Chondrocyte (in vitro differentiated cells): ENCODE measurements at places on chromosomes 13 and 19.

GRCh38 chr13:81606074-81606473 lies 1265.1 kb upstream of the SPRY2 start:
- no peak for DNase-seq

GRCh38 chr13:19952850-19953249 lies 5.7 kb upstream of the ZMYM2 start:
- no peak for DNase-seq

DNA sequence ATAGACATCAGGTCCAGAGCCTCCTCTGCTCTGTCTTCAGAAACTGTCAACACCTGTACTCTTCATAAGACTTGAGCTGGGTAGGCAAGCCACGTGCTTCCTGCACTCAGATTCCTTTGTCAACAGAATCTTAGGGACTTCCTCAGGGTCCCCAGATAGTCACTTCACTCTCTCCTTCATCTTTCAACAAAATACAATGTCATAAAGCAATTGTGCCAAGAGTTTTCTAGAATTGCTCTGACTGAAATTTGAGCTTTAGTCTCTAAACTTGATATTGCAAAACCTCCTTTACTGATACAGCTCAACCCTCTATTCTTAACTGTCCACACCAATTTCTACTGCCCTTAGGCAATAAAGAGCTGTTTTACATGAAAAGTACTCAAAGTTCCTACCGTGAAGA lies 179.9 kb downstream of the IRS2 start:
- DNase-seq: no peak

GRCh38 chr13:37143911-37144310 lies 38.4 kb upstream of the CSNK1A1L start:
- no peak for DNase-seq

DNA sequence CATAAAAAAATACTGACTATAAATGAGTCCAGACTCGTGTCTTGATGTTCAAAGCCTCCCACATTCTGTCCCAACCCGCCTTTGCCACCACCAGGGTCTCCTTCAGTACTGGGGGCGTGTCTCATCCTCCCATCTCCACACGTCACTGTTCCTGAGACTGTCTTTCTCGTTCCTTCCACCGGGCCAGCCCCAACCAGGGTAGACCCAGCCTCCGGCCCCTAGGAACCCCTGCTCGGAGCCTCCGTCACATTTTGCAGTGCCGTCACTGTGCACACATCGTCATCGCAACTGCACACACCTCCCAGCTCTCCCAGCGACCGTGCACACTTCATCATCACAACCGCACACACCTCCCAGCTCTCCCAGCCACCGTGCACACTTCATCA lies 73.4 kb downstream of the SPACA7 start:
- DNase-seq: no peak

DNA sequence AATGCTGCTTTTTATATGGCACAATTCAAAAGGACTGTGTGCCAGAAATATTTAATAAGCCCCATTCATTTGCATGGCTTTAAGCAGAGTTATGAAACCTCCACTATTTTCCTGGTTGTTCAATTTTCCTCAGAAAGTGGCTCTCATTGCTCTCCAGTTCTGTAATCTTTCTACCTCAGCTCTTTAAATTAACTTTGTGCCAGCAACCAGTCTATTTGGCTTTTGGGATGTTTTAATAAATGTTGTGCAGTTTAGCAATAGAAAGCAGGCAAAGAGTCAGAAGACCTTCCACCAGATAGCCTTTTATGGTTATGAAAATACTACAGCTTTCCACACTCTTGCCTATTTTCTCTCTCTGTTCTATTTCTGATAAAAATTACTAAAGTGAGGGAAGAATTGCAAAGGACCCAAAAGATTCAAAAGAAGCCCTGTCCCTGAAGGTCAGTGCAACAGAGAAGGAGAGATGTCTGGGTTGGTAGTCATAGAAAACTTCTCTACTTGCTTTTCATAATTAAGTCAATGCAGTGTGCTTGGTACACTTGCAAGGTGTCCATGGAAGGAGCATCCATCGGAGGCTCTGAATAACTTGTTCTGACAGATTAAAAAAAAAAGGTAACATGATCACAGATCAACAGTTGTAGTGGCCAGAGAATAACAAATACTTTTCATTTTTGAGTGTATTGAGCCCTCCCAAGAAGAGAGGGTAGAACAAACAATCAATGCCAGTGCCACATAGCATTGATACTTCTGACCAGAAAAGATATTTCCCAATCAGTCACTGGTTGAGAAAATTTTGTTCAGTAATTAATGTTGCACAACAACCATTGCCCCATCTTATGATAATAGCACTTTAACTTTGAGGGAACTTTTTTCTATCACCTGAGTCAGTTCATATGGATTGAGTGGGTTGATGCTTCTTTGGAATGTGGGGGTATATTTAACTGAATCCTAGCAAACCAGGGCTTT lies 48.4 kb upstream of the SPRY2 start:
- no peak for DNase-seq

- DNase-seq: no peak
Observed at GRCh38 chr19:42244347-42245220, 2.2 kb upstream of the GSK3A start.

- DNase-seq: no peak
Observed at GRCh38 chr19:44618640-44619357, 5.4 kb downstream of the IGSF23 start.

DNA sequence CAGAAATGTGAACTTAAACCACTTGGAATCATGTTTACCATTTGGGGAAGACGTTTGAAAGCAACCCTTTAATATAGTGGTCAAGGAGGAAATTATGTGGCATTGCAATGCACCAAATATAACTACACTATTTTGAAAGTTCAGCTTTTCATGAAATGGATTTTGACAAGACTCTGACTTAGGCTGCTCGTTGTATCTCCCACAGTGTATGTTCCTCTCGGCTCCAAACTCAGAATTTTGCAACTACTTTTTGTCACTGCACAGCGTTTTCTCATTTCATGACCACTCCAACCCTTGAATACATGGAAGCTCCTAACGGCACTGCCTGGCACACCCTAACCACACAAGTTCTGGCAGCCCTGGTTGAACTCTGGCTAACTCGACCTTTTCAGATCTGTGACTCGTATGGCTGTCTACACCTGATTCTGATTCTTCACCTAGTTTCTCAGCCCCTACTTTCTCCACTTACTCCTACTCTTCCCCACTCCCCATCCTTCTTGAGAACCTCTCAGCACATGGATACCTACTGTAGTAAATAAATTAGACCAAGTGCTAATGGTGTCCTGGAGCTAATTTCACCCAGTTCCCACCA lies 7.0 kb upstream of the POMP start:
- no peak for DNase-seq

- no peak for DNase-seq
Observed at GRCh38 chr19:49335071-49335783, at the start of gene CD37. Gene CD37 (plus strand): TSS chr19:49335406. CDS start chr19:49335541, 135 bp downstream.

DNA sequence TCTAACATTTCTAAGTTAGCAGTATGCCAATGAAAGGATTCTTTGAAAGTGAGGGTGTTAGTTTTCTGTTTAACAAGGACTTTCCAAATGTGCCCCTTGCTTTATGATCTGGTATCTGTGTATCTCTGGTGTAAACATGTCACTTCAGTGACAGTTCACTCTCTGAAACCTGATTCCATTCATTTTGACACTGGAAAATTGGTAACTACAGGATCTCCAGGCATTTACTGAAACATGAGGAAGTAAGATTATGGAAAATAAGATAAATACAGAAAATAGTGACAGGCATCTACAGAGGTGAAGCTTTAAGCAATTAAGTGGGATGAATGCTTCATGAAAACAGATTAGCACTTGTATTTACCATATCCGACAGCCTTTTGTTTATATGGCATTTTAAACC lies 101.6 kb upstream of the MYO16 start:
- DNase-seq: no peak

GRCh38 chr13:44870456-44870929 lies 118.8 kb downstream of the NUFIP1 start:
- DNase-seq: no peak

DNA sequence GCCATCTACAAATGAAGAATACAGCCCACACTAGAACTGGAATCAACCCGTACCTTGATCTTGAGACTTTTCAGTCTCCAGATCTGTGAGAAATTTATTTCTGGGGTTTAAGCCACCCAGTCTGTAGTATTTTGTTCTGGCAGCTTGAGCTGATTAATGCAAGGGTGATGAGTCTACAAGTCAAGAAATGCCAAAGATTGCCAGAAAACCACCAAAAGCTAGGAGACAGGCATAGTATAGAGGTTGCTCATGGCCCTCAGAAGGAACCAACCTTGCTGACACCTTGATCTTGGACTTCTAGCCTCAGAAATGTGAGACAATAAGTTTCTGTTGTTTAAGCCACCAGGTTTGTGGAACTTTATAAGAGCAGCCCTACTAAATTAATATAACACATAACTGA lies 428.2 kb upstream of the KLF12 start:
- no peak for DNase-seq

DNA sequence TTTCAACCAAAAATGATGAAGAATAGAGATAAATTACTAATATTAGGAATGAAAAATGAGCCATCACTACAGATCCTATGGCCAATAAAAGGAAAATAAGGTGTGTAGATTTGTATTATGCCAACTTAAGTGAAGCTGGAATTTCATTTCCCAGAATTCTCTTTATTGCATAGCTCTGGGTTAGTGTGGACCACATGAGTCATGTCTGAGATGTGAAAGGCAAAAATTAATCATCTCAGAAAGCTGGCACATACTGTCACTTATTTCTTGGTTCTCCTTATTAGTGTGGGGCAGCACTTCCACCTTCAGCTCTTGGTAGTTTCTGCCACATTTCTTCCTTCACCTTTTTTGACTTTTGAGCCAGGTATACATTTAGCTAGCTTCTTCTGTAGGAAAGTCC lies 82.6 kb downstream of the KATNAL1 start:
- no peak for DNase-seq

DNA sequence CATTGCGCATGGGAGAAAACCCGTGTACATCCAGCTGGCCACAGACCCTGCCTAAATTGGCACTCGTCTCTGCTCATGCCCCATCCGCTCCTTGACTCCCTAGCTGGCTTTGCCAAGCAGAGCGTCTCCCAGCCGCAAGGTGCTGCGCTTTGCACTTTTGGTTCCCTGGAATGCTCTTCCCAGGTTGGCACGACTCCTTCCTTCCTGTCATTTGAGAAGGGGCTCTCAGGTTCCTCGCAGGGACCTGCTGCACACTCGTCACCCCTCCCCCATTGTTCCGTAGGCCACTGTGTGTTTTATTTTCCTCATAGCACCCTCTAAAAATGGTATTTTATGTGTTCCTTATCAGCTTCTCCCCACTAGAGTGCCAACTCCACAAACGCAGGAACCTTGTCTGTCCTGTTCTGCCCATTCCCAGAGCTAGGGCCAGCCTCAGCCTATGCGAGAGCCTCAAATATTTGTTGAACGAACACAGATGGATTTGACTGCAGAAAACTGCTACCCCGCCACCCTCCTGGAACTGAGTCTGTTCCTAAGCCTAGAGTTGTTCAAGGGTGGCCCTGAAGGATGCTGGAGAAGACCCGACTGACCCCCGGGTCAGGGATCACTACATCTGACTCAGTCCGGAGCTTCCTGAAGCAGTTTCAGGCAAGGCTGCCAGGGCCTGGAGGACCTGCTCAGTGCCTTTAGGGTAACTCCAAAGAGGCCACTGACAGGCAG lies 8.4 kb upstream of the CEBPA start:
- no peak for DNase-seq

DNA sequence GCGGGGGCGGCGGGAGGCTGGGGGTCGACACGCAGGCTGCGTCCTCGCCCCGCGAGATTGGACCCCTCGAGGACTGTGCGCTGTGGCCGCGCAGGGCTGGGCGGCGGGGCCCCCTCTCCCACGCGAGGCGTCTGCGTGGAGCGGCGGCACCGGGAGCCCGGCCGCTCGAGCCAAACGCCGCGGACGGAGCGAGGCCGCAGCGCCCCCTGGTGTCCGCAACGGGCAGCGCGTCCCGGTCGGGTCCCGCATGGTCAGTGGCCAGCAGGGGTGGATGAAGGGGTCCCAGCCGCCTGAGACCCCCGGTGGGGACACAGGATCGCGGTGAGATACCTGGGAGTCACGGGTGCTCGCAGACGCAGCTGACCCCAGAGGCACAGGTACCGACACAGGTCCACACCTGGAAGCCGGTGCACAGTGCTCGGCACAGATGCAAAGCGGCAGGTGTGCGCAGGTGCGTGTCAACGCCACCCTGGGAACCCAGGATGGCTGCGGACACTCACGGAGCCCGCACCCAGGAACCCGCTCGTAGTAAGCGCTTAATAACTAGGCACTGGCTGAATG lies 2.1 kb upstream of the CIRBP start:
- DNase-seq: no peak

GRCh38 chr19:11931051-11931450 lies 6.1 kb downstream of the ZNF700 start:
- DNase-seq: no peak

- no peak for DNase-seq
Observed at GRCh38 chr19:8085598-8086408, 33.2 kb downstream of the CCL25 start.

DNA sequence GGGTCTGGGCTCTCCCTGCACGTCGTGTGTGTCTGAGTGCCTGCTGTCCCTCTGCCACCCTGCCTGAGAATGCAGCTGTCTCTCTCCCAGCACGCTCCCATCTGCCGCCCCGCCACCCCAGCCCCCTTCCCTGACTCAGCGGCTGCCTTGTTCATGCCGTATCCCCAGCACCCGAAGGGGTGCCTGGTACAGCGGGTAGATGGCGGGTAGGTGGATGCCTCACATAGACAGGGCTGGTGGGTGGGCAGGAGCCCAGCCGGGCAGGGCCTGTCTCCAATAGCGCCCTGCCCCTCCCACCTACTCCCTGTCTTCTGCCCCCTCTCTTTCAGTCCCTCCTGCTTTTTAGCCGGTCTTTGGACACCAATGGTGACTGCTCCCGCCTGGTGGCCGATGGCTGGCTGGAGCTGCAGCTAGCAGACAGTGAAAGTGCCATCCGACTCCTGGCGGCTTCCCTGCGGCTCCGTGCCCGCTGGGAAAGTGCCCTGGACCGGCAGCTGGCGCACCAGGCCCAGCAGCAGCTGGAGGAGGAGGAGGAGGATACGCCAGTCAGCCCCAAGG lies 30.3 kb downstream of the DHX34 start:
- no peak for DNase-seq

GRCh38 chr13:85816413-85816812 lies 17.2 kb upstream of the SLITRK6 start:
- no peak for DNase-seq

DNA sequence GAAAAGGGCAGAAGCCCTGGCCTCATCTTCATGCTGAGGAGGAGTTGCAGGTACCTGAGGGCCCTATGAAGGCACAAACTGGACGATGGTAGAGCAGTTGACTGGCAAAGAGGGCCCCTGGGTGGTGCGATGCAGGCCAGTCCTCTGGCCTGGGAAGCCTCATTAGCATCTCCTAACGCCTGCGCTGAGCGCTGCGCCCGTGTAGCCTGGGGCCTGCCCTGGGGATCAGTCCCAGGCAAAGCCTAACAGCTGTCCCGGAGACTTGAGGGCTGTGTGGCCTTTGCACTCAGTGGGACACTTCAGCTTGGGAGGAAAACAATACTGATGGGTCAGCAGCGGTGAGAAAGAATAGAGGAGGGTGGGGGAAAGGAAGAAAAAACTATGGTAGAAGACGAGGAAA lies 187.7 kb downstream of the RAP2A start:
- DNase-seq: no peak

GRCh38 chr19:57280962-57281400 lies 696 bp downstream of the ZNF460 start:
- no peak for DNase-seq

GRCh38 chr13:58728126-58728525 lies 1096.6 kb downstream of the PCDH17 start:
- no peak for DNase-seq

- no peak for DNase-seq
Observed at GRCh38 chr19:42919757-42920079, 2.0 kb upstream of the PSG6 start.
